ENCODE measurements at places on chromosomes 12 and 14.
A peak's percentile ranks its signal among the peaks of the same experiment; 100 is the strongest.

DNA sequence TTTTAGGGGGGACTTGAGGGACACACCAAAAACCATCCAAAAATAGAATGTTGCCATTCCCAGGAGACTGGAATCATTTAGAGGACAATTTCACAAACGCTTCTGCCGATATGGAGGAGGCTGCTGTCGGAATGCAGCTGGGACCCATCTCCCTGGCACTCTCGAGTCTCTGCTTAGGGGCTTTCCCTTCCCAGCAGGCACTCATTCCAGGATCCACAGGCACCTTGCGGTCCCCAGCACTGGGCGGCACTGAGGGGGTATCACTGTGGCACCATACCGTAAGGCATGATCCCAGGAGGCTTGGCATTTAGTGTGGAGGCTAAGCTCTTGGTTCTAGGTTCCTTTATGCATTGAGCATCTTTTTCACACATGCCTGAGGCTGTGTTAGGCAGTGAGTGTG, 36.6 kb upstream of the LTBP2 start:
- DNase-seq, result no peak

DNA sequence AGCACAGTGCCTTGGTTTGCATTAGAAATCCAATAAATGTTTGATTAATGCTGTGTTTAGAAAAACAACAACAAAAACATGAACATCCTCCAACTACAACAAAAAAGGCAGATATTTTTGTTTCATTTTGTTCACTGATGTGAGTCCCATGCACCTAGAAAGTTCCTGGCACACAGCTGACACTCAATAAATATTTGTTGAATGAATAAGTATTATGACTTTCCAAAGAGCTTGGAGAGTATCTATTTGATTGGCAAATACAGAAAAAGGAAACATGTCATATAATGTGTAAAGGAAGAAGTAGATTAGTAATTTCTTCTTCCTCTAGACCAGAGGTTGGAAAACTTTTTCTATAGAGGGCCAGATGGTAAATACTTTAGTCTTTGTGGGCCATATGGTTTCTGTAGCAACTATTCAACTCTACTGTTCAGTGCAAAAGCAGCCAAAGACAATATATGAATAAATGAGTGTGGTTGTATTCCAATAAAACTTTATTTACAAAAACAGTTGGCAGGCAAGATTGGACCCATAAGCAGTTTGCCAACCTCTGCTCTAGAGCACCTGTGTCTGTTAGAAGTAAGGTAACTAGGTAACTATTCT, 312.3 kb upstream of the DIO2 start:
- DNase-seq, result no peak

- DNase-seq, result peak; percentile 85
Measured at GRCh38 chr14:94129111-94129757, at the start of gene IFI27L2. TSS of gene IFI27L2 (minus strand) at chr14:94129604. CDS start at chr14:94129564, 40 bp downstream.

DNA sequence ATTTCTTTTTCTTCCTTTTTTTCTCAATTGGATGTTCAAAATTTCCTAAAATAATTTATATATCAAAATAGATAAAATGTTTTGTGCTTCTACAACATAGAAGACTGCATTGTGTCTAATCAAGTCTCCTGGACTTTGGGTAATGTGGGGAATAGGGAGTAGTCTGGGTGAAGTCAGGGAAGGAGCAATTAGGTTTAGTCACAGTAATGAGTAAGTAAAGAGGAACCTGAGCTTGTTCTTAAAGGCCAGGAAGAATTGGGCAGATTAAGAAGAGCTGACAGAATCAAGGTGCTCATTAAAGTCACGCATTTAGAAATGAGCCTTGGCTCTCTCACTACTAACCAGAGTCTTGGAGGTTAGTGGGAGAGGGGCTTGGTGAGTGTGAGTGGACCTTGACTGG, 233.3 kb upstream of the SSTR1 start:
- no peak for DNase-seq

GRCh38 chr12:4914720-4915119, 5.0 kb downstream of the KCNA1 start:
- no peak for DNase-seq

DNA sequence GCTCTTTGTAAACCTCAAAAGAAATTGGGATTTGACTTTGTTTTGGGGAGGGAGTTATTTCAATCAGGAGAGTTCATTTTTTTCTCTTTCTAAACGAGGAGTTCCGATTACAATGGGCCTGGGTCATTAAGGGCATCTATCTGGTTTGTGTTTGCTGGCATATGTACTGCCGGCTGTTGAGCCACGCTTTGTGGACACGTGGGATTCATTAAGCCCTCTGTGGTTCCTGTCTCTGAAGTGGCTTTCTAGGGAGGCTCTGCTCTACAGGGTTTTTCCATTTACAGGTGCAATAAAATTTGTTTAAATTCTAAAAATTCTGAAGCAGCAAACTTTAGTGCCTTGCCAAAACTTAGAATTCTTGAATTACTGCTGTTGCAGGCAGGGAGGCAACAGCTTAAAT, 57.9 kb downstream of the GNS start:
- no peak for DNase-seq

DNA sequence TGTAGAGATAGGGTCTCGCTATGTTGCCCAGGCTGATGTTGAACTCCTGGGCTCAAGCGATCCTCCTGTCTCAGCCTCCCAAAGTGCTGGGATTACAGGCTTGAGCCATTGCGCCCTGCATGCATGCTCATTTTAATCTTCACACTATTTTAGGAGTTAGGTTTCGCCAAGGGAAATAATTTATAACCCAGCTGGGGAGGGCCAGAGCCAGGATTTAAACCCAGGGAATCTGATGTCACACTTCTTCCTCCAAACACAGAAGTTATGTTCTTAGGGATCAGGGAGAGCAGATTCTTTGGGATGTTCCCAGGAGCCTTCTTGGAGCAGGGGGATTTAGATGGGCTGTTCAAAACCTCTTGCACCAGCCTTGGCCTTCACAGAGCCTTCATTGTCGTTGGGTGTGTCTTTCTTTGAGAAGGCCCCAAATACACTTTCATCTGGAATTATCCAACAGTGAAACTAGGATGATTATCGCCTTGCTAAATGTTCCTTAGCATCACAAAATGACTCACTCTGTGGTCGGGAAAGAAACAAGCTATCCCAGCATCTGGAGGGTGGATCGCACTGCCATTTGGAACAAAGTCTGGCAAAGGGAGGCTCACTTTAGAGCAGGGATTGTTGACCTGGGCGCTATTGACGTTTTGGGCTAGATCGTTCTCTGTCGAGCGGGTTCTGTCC, 8.2 kb upstream of the PPP1CC start:
- no peak for DNase-seq

GRCh38 chr12:132761032-132761920, at the start of gene ANKLE2:
TSS of gene ANKLE2 (minus strand) at chr12:132761832. CDS start at chr12:132761798, 34 bp downstream.
- peak; percentile 84 for DNase-seq

- no peak for DNase-seq
Measured at GRCh38 chr12:126233625-126234024, 1168.4 kb downstream of the AACS start.

GRCh38 chr12:13183620-13184019, 12.9 kb upstream of the EMP1 start:
- DNase-seq, result peak; percentile 30

DNA sequence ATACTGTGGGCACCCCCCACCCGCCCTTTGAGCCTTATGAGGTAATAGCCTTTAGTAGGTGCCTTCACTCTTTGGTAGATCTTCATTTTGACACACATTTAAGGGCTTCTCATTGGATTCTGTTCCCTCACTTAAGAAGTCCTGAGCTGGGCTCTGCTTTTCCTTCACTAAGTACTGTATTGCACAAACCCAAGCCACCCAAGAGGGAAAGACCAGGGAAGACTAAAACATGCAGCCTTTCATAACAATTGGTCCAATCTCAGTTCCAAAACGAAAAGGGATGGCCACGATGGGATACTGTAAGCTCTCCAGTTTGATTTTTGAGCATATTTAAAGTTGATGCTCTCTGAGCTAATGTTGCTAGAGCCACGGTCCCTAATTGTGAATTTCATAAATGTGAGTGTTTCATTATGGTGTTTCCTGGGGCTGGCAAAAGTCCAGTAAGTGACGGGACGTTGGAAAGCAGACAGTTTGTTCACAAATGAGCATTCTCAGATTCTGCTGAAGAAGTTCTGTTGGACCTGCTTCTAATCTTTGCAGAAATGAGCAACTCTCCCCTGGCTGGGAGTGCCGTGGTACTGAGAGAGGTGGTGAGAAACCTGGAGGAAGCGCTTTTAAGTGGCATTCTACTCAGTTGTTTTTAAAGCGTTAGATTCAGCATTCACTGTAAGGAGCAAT, 9.4 kb downstream of the SSPN start:
- no peak for DNase-seq

- no peak for DNase-seq
Measured at GRCh38 chr12:143964-144649, 69.8 kb downstream of the SLC6A12 start.

GRCh38 chr12:6701078-6701768, 608 bp upstream of the PIANP start:
- DNase-seq, result no peak

DNA sequence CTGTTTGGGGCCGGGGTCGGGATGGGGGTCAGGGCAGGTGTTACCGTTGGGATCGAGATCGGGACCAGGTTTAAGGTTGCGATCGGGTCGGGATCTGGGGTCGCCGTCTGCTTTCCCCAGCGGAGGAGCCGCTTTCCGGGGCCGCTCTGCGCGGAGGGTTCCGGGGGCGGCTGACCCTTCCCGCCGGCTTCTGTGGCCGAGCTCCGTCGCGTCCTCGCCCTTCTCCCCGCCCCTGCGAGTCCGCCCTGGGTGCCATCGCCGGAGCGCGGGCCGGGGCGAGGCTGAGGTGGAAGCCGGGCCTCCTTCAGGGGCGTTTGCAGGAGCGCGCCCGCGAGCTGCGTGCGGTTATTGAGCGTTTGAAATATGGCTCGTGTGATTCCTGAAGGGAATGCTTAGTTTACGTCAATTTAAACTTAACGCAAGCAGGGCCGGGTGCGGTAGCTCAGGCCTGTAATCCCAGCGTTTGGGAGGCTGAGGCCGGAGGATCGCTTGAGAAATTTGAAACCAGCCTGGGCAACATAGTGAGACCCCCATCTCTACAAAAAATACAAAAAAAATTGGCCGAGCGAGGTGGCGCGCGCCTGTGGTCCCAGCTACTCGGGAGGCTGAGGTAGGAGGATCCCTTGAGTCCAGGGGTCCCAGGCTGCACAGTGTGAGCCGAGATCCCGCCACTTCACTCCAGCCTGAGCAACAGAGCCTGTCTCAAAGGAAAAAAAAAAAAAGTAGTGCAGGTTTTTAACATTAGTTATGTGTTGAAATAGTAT, 620 bp downstream of the PGAM5 start:
- DNase-seq, result peak; percentile 51

GRCh38 chr12:63809566-63809965, 29.9 kb downstream of the RXYLT1 start:
- DNase-seq, result no peak

DNA sequence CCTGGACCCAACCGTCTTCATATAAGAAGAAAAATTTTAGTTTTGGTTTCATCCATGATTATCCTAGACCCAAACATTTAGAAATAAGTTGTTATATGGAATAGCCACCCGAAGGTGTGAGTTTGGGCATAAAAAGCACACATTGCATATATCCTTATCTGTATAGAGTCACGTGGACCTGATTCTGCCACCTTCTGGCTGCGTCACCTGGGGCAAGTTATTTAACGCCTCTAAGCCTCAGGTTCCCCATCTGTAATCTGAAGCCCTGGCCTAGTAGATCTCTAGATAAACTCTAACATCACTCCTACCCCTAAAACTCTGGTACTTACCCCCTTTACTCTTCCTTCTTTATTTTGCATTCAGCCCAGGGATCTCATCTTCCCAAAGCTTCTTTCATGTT, 14.3 kb upstream of the KRT5 start:
- DNase-seq, result no peak

DNA sequence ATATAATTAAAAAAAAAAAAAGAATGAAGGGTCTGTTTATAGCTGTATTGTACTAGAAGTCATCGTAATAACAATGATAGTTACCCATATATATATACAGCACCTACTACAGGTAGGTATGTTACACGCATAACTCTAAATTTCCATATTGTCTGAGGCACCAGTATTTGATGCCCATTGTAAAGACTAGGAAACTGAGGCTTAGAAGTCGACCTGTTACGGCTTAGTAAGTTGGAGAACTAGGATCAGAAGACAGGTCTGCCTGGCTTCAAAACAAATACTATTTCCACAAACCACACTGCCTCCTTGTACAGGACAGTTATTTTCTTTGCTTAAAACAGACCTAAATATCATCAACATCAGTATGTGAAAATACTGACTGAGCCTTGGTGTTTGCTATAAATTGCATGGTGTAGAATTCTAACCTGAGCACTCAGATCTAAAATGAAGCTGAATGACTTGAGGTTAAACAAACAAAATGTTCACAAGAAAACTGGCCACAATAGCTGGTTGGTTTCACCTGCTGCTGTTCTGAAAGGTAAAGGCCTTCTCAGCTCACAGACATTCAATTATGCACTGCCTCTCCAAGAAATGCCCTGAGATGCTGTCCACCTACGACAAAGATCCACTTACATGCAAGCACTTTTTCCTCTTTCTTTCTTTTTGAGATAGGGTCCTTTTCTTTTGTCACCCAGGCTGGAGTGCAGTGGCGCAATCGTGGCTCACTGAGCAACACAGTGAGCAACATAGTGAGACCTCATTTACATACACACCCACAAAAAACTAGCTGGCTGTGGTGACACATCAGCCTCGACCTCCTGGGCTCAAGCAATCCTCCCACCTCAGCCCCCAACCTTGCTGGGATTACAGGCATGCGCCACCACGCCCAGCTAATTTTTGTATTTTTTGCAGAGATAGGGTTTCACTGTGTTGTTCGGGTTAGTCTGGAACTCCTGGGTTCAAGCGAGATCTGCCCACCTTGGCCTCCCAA, 35.7 kb downstream of the SSH1 start:
- peak; percentile 64 for DNase-seq

- no peak for DNase-seq
Measured at GRCh38 chr12:90233168-90234100, 524.8 kb upstream of the ATP2B1 start.

GRCh38 chr12:13209436-13210235, 13.1 kb downstream of the EMP1 start:
- no peak for DNase-seq

GRCh38 chr12:97960741-97961608, 498.4 kb downstream of the RMST start:
- DNase-seq, result peak; percentile 31

- peak; percentile 26 for DNase-seq
Measured at GRCh38 chr12:124734224-124734788, 129.4 kb downstream of the SCARB1 start.

GRCh38 chr12:130636370-130636769, 79.7 kb downstream of the RIMBP2 start:
- DNase-seq, result no peak

DNA sequence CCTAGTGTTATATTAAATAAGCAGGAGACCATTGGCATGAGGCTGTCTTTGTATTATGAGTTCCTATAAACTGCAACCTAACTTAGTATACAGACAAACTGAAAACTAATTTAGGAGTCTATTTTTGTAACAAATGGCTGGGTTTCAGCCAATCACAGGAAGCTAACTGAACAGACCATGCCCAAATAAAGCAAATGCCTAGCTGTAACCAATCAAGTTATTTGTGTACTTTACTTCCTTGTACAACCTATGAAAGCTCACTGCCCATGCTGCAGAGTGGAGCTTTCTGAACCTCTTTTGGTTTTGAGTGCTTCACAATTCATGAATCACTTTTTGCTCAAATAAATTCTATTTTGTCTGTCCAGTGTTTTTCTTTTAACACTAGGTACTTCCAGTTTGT, 41.6 kb downstream of the GUCY2C start:
- no peak for DNase-seq

All from activated CD4-positive, alpha-beta T cell treated with anti-CD3 and anti-CD28 coated beads for 36 hours (primary cell).